ENCODE measurements at places on chromosomes 4 and X.

- DNase-seq: no peak
Measured at GRCh38 chr4:54842226-54842625, 184.5 kb downstream of the KIT start.

GRCh38 chr4:7367864-7368277 lies 66.9 kb downstream of the PSAPL1 start:
- no peak for DNase-seq

GRCh38 chr4:184807797-184808712 lies 17.7 kb downstream of the ACSL1 start:
- peak; percentile 72 for DNase-seq

DNA sequence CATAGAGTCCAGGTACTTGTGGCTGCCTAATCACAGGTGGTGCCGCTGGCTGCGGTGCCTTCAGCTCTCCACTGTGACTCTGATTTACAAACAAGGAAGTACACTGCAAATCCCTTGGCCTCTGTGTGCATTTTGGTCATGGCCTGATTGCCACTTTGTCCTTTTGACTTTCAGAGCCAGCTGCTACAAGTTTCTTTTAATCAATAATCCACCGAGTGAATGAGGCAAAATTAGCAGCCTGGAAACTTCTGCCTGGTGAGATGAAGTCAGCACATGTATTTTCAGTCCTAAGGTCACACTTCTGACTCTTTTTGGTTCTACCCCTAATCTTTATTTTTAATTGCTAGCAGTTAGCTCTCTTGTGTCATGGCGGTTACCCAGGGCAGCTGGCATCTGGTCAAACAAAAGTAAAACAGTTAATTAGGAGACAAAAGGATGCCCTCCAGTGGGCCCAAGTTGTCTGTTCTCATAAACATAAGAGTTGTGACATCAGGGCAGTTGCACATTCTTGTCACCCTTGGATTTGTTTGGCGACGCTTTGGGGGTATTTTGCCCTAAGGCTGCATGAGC lies 62.3 kb upstream of the LNX1 start:
- DNase-seq: no peak

DNA sequence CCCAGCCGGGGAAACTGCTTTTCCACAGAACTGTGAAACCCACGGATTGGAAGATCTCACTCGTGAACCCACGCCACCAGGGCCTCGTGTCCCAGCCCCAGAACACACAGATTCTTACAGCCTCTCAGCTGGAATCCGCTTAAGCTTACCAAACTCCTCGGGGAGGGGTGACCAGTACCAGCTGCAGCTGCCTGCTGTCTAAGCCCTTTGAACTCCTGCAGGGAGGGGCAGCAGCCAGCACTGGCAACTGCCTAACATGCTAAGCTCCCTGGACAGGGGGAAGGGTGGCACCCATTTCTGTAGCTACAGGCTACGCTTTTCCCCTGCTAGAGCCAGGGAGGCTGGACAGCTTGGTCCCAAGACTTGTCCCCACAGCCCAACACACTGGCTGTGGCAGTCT lies 38.4 kb downstream of the TBL1X start:
- DNase-seq: no peak

DNA sequence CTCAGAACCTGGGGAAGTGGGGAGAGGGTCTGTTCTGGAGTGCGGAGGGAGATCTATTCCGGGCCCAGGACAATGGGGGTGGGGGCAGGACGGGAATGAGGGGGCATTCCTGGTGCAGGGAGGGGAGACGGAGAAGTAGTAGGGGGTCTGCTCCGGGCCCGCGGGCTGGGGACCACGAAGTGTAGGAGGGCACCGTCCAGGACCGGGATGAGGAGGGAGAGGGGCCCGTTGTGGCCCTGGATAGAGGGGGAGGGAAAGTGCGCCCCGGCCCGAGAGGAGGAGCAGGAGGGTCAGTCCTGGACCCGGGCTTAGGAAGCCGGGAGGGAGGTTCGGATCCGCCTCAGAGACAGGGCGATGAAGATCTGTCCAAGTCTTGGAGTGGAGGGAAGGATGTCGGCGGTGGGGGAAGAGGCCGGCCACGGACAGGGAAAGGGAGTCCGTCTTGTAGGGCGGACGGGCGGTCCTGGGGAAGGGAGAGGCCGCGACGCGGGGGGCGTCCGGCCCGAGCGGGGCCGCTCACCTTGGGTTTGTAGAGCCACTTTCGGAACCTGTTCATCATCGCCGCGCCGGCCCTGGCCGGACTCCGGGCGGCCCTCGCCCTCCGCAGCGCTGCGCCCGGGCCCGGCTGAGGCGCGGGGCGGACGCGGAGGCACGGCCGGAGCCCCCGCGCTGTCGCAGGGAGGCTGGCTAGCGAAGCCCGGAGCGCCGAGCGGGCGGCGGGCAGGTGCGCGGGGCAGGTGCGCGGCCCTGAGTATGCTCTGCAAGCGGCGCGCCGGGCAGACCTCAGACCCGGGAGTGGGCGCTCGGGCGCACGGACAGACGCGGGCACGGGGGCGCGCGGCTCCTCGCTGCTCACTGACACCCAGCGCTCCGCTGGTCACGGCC lies at the start of gene ZFYVE28:
ZFYVE28 (minus strand) TSS at position 881 of the 885 bp plus-strand sequence; CDS start at position 559, 322 bp downstream.
- no peak for DNase-seq

- DNase-seq: no peak
Measured at GRCh38 chr4:128527351-128527750, 239.7 kb upstream of the PGRMC2 start.

- DNase-seq: no peak
Measured at GRCh38 chr4:140236654-140237169, 82.7 kb upstream of the MAML3 start.

GRCh38 chr4:182521011-182521410 lies 277.8 kb downstream of the TENM3 start:
- DNase-seq: no peak

DNA sequence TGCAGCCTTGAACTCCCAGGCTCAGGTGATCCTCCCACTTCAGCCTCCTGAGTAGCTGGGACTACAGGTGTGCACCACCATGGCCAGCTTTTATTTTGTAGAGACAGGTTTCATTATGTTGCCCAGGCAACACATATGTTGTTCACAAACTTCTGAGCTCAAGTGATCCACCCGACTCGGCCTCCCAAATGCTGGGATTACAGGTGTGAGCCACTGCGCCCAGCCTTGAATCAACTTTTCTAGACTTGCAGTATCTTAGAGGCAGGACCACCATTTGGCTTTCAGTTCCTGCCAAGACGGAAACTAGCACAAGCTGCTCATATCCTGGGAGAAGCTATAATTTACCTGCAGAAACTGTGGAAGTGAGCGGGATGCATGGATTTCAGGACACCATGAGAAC lies 19.9 kb downstream of the NAT8L start:
- no peak for DNase-seq
